ENCODE measurements at places on chromosomes 6 and 20.

- DNase-seq, result no peak
Observed at GRCh38 chr6:108966855-108967755, 118.9 kb downstream of the ARMC2 start.

DNA sequence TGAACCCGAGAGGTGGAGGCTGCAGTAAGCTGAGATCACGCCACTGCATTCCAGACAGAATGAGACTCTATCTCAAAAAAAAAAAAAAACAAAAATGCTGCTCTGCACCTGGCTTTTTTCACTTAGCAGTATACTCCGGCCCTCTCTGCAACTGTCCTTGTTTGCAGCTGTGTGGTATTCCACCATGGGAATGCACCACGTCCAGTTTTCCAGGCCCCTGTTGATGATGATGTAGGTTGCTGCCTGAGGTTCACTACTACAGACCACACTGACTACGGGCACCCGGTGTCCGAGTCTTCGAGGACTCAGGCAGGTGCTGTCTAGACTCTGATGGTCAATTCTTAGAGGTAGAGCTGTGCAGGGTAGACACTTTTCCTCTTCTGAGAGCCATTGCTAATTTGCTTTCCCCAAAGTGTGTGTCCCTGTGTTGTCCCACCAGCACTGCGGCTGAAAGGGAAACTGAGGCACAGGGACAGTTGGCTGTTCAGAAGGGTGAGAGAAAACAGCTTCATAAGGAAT lies 56.5 kb downstream of the UBE2V1 start:
- no peak for DNase-seq

DNA sequence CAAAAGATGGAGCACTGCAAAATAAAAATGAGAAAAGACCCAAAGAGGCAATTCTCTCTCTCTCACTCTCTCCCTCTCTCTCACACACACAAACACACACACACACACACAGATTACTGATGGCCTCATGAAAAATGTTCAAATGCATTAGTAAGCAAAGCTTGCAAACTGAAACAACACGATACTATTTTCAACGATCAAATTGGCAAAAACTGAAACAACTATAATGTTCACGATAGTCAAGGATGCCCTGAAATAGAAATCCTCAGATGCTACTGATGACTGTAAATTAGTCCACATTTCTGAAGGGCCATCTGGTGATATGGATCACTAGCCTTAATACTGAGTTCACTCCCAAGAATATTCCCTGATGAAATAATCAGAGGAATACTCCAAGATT lies 100.8 kb downstream of the TRERF1 start:
- no peak for DNase-seq

- no peak for DNase-seq
Observed at GRCh38 chr6:3721810-3722621, 29.5 kb downstream of the PXDC1 start.

DNA sequence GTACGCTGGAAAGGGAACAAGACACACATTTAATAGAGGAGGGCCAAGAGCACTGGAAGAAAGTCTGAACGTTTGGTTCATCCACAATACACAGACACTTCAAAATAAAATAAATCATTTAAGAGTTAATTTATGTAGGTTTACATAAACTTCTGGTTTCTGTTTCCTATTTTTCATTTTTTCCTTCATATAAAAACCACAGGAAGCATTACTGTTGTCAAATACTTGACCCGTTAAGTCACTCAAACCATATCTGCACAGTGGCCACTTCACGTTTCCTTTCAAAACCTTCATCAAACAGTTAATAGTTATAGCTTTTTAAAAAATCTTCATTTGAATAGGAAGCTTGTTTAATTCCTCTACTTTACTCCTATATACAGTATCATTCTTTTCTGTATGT lies 257.6 kb upstream of the THEMIS start:
- DNase-seq, result no peak

DNA sequence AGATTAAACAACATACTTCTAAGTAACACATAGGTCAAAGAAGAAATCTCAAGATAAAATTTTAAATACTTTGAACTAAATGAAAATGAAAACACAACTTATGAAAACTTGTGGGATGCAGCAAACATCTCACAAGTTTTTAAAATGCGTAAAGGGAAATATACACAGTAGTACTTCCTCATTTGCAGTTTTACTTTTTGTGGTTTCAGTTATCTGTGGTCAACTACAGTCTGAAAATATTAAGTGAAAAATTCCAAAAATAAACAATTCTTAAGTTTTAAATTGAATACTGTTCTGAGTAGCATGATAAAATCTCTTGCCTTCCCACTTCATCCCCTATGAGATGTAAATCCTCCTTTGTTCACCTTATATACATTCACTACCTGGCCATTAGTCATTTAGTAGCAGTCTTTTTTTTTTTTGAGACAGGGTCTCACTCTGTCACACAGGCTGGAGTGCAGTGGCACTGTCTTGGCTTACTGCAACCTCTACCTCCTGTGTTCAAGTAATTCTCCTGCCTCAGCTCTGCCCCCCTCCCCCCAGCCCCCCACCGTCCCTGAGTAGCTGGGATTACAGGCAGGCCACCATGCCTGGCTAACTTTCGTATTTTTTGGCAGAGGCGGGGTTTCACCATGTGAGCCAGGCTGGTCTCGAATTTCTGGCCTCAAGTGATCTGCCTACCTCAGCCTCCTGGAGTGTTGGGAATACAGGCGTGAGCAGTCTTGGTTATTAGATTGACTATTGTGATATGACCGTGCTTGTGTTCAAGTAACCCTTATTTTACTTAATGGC lies 154.6 kb upstream of the AHI1 start:
- no peak for DNase-seq

DNA sequence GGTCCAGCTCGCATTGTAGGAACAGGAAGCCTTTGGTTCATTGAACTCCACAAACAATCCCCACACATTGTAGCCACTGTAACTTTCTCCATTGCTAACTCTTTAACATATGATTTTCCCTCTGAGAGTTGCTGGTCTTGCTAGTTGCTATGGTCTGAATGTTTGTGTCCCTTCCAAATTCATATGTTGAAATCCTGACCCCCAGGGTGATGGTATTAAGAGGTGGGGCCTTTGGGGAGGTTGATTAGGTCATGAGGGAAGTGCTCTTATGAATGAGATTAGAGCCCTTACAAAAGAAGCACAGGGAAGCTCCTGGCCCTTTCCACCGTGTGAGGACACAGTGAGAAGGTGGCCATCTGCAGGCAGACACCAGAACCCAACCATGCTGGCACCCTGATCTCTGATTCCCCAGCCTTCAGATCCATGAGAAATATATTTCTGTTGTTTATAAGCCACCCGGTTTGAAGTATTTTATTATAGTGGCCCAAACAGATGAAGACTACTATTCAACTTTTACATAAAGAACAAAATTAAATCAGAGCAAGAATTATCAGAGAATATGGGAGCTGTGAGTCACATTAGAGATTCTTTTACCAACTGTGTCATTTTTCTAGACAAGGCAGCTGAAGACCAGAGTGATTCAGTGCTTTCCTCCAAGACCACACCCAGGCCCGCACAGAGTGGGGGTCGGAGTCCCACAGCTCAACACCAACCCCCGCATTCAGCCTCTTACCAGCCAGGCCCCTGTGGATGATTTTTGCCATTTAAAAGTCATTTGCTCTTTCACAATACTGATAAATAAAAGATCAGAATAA lies 143.0 kb downstream of the SAMD5 start:
- DNase-seq, result no peak

DNA sequence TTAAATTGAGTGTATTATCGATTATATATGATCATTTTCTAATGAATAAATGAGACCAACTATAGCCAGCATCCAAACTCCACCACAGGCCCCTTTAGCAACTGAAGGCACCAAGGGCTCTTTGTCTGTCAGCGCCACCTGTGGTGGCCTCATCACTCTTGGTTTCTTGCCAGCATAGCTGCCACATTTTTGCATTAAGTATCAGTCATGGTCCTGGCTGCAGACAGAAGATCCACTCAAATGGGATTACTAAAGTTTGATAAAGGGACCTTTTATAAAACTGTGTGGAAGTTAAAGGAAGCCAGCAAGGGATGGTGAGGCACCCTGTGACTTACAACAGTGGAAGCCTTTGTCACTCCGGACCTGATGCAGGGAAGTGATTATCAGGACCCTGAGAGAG lies 162.9 kb downstream of the C6orf118 start:
- DNase-seq, result peak; percentile 49

DNA sequence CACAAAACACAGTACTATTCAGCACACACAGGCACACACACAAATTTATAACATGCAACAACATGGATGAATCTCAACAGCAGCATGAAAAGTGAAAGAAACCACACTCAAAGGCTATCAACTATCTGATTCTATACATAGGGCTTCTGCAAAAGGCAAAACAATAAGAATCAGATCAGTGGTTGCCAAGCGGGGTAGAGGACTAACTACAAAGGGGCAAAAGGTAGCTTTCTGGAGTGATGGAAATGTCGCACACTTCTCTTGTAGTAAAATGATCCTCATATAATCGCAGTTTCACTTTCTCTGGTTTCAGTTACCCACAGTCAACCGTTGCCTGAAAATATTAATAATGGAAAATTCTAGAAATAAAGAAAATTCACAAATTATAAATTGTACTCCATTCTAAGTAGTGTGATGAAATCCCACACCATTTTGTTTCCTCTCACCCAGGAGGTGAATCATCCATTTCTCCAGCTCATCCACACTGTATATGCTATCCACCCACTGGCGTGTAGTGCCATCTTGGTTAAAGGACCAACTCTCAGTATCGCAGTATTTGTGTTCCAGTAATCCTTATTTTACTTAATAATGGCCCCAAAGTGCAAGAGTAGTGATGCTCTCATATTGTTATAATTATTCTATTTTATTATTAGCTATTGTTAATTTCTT lies 12.8 kb upstream of the PLN start:
- no peak for DNase-seq

GRCh38 chr20:52193133-52193532 lies 1.6 kb upstream of the ZFP64 start:
- DNase-seq, result no peak

GRCh38 chr6:45364466-45364865 lies 13.3 kb downstream of the SUPT3H start:
- no peak for DNase-seq

GRCh38 chr20:49610691-49611538 lies 43.0 kb upstream of the PTGIS start:
- DNase-seq, result peak; percentile 53

DNA sequence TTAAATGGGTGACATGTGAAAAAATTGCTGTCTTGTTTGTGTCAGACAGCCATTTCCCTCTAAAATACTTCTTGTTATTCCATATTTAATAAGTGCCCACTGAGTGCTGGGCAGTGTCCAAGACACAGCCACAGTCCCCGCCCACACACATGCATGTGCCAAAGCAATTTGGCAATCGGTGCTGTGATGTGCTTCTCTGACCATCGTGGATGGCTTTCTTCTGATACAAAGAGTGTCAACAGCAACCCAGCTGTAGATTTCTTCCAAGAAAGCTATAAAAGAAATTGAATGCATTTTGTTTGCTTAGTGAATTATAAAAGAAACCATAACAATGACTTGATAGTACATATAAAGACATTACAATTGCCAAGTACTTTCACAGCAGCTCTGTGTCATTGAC lies 140.5 kb upstream of the ATXN1 start:
- no peak for DNase-seq

DNA sequence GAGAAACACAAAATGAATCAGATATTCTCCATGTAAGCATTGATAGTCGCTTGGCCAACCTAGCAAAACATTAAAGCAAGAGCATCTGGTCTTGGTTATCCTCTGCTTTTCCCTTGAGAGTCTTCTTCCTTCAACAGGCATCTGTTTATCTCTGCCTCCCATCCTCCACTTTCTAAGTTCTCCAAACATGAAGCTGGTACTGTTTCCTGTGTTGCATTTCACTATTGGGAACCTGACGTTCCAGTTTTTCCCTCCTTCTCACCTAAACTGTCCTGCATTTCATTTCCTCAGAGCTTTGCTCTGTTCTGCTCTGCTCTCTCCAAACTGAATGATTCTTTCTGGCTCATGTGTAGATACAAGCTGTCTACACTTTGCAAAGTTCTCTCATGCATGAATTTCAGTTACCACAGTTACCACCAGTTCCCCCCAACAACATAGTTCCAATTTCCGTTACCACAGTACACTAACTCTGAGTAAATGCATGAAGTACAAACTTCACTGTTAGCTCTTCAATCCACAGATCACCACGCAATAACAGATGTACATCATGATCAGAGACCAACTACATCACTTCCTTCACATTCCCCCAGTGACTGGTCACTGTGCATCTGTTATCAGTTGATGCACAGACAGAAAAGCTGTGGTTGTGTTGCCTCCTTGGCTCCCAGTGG lies 86.7 kb upstream of the F13A1 start:
- DNase-seq, result no peak

- DNase-seq, result no peak
Observed at GRCh38 chr6:167350275-167350696, 25.4 kb downstream of the TTLL2 start.

- peak; percentile 95 for DNase-seq
Observed at GRCh38 chr20:43456809-43457639, 672 bp upstream of the SRSF6 start.

- no peak for DNase-seq
Observed at GRCh38 chr6:90584636-90585255, 2.1 kb downstream of the MAP3K7 start.

- no peak for DNase-seq
Observed at GRCh38 chr20:2751878-2752566, 48.4 kb downstream of the CPXM1 start.

DNA sequence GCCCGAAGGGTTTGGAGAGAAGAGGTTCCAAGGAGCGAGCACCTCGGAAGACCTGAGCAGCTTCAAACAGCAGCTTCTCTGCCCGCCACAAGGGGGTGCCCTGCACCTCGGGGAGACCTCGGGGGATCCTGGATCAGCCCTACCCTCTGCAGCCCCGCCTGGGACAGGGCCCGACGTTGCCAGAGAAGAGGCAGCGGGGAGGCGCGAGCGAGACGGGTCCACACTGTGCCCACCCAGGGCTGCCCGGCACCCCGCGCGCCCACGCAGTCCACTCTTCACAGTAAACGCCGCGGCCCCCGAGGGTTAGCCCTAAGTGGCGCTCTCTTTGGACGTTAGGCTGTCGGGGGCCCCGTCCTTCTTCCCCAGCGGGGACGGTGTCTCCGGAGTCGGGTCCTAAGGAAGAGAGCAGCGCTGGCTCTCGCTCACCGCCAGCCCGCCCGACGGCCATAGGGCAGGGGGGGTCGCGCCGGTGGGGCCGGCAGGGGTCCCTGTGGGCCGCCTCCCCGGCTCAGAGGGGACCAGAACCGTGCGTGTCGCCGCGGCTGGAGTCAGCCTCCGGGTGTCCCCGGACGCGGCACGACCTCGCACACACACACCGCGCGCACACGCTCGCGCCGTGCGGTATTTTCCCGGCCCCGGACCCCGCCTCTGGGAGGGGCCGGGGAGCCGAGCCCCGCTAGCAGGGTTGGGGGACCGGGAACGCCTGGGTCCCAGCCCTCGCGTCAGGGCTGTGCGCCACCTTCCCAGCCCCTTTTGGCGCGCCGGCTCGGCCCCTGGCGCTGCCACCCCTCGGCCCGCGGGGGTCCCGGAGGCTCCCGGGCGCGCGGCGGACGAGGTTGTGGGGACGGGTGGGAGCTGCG lies 929 bp downstream of the CDH22 start:
- DNase-seq, result peak; percentile 14

GRCh38 chr6:54700158-54700557 lies 146.4 kb upstream of the FAM83B start:
- DNase-seq, result no peak

- no peak for DNase-seq
Observed at GRCh38 chr20:5691918-5692618, 58.1 kb upstream of the SHLD1 start.

GRCh38 chr6:76682842-76683241 lies 610.4 kb upstream of the IMPG1 start:
- no peak for DNase-seq

All from caudate nucleus (tissue), 63 donors.